Peyer's patch (tissue), 4 donors: ENCODE measurements at places on chromosomes 7 and 10.
A peak's percentile ranks its signal among the peaks of the same experiment; 100 is the strongest.

DNA sequence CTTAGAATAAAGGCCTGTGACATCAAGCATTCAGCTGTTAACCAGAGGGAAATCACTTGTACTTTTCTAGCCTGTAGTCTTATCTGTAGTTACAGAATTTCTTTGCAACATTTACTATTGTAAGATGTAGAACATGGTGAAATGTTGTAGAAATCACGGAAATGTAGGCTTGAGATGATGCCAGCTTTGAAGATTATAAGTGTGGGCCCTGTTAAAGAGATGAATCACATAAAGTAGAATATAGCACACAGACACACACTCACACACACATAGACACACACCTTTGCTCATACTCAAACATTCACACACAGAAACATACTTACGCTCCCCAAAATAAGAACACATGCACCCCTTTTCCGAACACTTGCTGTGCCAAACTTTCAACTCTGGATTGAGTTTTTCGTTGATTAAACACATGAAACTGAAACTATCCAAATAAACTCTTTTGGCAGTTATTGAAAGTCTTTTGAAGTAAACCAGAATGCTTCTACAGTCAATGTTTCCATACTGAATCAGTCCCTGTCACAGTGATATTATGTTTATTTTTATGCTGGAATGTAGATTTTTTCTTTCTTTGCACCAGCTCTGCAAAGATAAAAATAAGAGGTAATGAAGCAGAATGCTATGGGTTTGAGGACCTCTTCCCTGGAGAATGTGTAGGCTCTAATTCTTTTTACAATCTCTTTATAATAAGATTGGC lies 230.3 kb upstream of the MEOX2 start:
- no peak for DNase-seq

DNA sequence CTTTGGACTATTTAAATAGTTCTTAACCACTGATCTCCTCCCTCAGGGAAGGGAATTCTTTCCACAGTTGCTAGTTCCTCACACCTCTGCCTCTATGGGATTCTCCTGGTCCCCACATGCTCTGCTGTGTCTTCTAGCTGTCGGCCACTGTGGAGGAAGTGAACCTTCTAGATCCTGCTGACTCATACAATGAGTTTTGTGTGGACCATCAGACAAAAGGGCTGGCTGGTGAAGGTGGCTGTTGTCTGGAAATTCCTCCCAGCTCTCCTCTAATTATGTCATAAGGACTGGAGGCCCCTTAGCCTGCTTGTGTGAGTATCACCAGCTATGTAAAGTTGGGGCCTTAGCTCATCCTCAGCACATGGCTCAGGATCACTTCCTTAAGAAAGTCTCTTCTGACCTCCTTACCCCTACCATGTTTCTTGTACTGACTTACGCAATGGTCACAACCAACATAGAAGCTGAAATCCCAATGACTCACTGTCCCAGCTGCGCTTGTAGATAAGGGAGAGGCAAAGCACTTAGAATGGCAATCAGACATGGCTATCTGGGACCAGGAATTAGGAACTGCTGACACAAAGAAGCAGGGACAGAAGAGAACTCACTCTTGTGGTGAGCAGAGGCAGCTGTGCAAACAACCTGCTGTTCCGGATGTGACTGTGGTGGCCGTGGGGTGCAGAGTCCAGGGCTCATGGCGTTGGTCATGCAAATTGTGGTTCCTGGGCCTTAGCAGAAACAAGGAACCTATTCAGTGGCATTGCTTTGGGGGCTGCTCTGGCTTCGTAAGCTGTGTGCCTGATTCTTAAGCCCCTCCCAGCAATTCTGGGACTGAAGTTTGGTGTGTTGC lies 2.5 kb upstream of the MACC1 start:
- DNase-seq = peak; percentile 93

DNA sequence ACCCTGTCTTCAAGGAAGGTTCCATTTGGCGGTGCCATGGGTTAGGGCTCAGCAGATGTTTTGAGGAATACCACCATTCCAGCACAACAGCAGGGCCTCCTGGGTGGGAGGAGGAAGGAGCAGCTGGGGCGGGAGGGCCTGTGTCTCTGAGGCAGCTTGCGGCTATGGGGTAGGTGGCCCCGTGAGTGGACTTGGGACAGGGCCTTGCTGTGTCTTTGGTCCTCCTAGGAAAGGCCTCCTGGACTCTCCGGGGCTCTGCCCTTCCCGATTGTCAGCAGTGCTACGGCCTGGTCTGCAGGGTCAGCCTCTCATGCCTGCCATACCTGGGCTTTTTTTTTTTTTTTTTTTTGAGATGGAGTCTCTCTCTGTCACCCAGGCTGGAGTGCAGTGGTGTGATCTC lies 96.7 kb downstream of the PAXIP1 start:
- no peak for DNase-seq

DNA sequence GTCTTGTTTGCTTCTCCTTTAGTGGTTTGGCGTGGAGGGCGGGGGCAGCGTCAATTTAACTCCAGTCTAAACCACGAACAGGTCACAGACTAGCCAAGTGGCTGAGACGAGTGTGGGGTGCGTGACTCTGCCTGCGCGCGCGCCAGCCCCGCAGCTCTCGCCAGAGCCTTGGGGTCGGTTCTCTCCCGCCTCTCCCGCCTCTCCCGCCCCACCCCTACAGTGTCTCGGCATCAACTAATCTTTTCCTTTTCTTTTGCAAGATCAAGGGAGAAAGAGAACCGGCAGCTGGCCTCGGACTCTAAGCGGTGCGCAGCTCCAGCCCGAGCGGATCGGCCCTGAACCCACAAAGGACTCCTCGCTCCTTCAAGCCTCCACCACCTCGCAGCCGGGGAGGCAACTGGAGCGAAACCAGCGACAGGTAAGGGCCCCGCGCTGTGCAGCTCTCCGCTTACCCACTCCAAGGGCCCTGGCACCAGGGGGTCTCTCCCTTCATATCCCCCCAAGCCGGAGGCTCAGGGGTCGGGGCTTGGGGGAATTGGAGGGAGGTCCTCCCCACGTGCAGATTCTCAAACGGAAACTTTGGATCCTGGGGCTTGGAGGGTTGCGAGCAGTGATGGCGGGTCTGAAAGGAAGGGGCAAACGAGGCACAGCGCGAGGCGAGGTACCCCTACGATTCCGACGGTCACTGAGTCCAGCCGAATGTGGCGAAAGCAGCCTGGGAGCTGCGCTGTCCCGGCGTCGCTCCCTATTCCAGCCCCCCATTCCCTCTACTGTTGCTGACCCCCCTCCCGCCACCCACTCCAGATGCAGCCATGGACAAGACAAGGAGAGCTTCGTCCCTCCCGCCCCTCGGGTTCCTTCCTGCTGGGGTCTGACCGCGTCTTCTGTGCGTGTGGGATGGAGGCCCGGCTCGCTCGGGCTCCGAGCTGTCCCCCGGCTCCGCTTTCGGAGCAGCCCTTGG lies 829 bp downstream of the CHRM2 start:
- no peak for DNase-seq

DNA sequence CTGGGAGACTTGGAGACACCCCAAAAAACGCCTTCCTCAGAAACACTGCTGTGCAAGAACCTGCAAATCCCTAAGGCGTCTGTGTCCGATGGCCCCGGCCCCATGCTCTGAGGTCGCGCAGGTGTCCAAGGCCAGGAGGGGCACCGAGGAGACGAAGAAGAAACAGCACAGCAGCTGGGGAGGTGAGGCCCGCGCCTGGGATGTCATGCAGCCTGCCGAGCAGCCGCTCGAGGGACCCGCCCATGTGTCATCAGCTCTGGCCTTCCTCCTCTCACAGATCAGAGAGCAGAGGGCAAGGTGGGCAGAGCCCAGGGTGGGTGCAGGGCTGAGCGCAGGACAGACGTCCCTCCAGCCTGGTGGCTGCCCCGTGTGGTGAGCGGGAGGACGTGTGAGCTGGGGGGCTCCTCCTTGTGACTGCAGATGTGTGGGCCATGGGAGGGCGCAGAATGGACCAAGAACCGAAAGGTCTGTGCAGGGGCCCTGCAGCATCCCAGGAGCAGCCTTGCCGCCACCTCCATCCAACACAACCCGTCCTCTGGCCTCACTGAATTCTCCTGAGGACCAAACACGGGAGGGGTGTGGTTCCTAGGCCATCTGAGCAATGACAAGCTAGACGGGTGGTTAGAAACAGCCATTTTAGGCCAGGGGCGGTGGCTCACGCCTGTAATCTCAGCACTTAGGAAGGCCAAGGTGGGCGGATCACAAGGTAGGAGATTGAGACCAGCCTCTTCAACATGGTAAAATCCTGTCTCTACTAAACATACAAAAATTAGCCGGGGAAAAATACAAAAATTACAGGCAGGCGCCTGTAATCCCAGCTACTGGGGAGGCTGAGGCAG lies 13.1 kb upstream of the GPER1 start:
- no peak for DNase-seq

DNA sequence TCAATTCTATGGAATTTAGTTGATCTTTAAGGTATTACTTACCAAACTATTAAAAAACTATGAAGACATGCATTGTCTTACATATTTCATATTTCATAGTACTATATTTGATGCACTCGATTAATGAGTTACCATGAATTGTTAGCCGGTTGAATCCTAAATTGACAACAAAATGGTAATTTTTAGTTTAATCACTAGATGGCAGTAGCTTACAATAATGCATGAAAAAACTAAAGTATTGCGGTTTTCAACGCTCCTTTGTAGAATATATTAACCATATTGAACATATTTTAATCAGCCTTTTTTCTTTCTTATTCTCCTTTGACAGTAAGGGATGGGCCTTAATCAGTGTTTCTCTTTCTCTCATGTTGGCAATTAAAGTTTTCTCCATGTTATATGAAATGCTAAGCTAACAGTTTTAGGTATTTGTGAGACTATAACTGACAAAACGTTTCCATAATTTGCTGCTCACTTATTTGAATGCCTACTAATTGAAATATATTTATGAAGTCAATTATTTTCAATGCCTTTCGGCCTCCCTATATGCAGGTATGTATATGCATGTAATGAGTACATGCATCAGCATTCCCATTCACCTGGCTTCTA lies 48.5 kb upstream of the ARL4A start:
- no peak for DNase-seq

DNA sequence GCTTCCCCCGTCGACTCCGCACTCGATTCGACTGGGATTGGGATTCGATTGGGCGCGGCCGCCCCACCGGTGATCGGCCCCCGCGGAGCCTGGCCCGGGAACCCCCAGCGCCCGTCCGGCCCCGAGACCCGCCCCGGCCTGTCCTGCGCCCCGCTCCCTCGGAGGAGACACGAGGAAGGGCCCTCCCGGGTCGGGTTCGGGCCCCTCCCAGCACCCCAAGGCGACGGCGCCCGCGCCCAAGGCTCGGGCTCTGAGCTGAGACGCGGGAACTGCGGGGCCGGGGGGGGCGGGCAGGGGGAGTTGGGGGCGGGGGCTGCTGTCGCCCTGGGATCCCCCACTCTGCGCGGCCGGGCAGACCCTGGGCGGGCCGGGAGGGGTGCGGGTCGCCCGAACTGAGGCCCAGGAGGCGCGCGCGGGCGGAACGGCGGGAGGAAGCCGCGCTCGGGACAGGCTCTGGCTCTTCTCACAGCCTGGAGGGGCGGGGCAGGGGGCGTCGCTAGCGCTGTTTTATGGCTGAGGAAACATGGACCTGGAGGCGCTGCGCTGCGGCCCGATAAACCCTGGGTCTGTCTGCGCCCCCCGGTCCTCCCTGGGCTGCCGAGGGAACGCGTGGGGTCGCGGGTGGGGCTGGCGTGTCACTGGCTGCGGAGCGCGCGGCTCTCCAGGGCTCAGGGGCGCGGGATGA lies 1.7 kb upstream of the NKX6-2 start:
- no peak for DNase-seq

- DNase-seq = no peak
Observed at GRCh38 chr10:104329735-104330134, 8.5 kb downstream of the ITPRIP start.

- peak; percentile 22 for DNase-seq
Observed at GRCh38 chr10:131576341-131577177, 265.0 kb upstream of the TCERG1L start.

GRCh38 chr10:132920101-132920925 lies 22.1 kb downstream of the CFAP46 start:
- DNase-seq = no peak

DNA sequence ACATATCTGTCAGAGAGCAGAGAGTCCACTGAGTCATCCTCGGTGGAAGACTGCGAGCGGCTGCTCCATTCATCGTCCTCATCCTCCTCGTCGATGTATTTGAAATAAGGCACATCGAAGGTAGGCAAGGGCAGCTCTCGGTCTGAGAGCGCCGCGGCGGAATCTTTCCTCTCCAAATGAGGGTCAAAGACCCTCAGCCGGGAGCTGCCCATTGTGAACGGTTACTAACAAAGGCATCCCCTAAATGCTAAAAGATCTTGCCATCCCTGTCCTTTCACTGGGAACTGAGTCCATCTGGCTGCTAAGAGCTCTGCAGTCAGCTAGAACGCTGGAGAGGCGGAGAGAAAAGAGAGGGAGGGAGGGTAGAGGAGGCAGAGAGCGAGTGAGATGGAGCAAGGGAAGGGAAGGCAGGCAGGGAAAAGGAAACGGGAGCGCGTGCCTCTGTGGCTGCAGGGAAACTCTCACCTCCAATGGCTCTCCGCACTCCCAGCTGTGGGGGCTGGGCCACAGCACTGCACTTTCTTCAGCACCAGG lies 163.4 kb downstream of the RAPGEF5 start:
- no peak for DNase-seq

DNA sequence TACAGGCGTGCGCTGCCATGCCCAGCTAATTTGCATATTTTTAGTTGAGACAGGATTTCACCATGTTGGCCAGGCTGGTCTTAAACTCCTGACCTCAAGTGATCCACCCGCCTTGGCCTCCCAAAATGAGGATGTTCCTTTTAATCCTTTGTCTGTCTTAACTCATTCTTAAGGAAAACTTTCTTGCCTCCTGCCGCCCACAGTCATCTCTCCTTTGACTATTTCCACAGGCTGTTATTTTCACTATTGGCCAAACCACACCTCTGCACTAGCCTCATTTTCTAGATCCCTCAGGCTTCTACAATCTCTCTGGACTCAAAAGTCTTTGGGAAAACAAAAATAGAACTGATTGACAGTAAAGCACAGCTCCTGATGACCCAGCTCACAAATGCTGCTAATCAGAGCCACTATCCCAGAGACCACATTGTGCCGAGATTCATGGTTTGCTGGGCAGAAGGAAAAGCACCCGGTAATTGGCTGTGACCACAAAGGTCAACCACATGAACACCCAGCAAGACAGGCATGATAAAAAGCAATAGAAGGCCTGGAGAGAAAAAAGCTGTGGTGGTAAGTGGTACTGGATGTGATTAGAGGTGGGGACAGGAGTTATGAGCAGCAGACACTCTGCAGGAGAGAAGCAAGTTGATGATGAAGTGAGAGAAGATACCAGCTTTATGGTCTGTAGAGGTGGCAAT lies 44.1 kb upstream of the ZNRF2 start:
- no peak for DNase-seq

DNA sequence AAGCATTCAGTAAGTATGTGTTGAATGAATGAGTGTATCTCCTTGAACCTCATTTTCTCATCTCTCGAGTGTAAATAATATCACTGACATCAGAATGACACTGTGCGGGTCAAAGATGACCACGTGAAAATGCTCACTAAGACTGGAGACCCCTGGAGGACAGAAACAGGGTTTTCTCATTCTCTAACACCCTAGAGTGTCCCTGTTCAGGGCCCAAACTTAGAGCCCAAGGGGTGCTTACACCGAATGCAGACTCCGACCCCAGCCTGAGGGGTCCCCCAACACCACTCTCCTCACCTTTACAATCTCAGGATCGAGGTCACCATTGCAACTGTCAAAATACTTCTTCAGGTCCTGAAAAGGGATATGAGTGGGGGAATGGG lies 1.4 kb downstream of the CDK5 start:
- no peak for DNase-seq
